A172 (cell line): ENCODE measurements at places on chromosomes 2 and 18.

- no peak for DNase-seq
Observed at GRCh38 chr18:47246027-47246971, 5.2 kb downstream of the SKOR2 start.

DNA sequence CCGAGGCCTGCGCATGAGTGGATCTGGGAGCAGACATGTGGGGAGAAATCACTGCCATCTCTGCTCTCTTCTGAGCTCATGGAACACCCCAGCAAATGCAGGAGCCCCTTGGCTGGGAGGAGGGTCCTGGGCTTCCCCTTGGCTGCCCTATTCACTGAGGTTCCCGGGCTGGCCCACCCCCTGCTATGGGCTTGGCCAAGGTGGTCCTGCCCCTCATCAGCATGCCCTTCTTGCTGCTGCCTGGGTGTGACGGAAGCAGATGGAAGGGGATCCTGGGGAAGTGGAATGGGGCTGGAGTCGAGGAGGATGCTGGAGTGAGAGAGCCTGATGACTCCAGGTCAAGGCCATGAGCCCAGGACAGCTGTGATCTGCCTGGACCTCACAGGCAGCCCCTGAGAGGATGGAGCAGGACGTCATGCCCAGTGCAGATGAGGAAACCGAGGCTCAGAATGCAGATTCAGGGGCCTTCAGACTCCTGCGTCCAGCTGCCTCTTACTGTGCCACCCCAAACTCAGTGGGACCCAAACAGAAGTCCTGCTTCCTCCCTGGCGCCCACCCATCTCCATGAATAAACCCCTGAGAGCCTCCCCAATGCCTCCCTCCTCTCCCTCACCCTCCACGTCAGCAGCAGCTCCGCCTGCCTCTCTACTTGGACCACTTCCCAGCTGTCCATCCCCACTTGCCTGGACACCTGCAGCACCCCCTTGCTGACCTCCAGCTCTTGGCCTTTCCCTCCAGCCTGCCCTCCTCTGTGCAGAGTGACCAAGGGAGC, 4.0 kb downstream of the SNED1 start:
- no peak for DNase-seq

GRCh38 chr18:55413474-55413873, 174.5 kb downstream of the TCF4 start:
- DNase-seq, result peak; percentile 27

GRCh38 chr2:100207411-100207885, 65.1 kb upstream of the AFF3 start:
- no peak for DNase-seq

GRCh38 chr2:189095101-189095500, 84.5 kb downstream of the COL5A2 start:
- DNase-seq, result no peak

GRCh38 chr2:152165780-152166179, 9.8 kb downstream of the STAM2 start:
- DNase-seq, result no peak

DNA sequence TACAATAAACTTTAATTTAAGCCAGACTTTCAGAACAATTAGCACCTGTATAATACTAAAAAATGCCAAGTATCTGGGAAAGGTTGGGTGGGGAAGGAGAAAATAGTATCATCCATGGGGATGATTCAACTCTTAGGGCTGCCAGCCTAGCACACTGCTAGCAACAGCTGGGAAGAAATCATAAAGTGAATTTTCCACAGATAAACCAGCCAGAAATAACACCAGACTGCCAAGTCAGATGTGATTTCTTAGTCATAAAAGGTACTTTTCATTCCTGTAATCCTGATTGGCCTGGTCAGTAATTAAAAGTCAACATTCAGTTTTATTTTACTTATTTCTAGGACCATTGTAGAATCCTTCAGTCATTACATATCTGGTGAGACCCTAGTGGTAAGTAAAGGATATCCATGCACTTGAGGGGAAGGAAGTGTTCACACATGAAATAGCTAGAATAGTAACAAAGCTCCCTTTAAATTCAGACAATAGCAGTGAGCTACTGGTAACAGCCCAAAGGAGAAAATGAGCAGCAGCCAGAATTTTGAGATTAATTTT, 59.4 kb downstream of the LIMS1 start:
- peak; percentile 96 for DNase-seq

GRCh38 chr2:178345951-178346350, 105.0 kb downstream of the PRKRA start:
- no peak for DNase-seq

DNA sequence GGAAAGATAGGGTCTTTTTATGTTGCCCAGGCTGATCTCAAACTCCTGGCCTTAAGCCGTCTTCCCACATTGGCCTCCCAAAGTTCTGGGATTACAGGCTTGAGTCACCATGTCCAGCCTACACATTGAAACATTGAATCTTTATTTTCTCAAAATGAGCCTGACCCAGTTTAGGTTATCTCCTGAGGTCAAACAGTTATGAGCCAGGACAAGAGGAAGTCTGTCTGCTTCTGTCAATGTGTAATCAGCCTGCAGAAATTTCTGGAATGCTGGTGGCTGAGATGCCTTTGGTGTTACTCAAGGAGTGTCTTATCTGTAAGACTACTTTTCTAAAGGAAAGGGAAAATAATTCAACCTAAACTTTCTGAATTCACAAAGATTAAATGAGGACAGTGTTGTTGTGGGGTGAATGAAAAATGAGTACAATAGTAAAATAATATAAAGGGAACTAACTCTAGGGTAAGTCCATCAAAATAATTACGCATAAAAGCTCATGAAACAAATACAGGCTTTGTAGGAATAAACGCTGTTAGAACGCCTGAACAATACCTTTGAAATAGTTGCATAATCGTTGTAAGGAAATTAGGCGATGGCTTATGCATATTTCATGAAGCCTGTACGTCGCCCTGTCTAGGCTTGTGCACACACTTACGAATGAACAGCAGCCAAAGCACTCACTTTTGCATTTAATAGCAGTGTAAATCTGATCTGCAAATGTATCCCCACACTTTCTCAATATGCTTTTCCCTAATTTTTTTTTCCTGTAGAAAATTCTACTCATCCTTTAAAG, 260.8 kb downstream of the RDH14 start:
- peak; percentile 96 for DNase-seq

DNA sequence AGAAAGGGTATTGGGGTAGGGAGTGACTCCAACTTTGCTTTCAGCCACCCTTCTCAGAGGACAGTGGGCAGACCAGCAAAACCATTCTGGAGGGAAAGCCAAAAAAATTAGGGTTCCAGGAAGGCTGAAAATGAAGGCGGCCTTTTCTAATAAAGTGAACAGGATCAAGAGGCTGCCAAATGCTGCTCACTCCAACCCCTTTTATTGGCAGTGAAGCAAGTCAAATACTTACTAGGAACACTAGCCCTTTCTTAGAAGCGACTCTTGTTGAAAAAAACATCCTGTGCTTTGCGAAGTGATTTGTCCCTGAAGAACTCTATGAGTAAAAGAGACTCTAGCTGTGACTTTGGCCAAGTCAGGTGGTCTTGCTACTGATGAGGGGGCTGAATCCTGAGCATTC, 83.6 kb upstream of the CYP1B1 start:
- no peak for DNase-seq

GRCh38 chr2:158115202-158115767, 13.6 kb downstream of the UPP2 start:
- no peak for DNase-seq

- no peak for DNase-seq
Observed at GRCh38 chr18:57353940-57354461, 1.6 kb downstream of the ST8SIA3 start.

GRCh38 chr2:18067588-18068384, 189.3 kb downstream of the KCNS3 start:
- no peak for DNase-seq

- DNase-seq, result no peak
Observed at GRCh38 chr18:9177466-9177865, 40.9 kb downstream of the ANKRD12 start.

DNA sequence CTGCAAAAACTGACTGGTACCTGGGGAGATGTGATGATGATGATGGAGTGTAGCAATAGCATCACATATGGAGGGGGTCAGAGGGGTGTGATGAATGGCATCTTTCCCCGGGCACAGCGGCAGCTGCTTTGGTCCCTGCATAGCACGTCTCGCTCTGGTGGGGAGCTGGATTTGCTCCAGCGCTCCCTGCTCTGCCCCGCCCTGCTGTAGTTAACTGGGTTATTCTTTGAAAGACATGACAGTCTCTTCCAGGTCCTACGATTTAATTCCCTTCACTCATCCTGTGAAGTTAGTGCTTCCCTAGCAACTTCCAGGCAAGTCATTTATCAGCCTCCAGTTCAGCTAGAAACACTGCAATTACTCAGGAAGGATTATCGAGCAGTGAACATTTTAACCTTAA, 463.1 kb downstream of the TSN start:
- DNase-seq, result no peak

DNA sequence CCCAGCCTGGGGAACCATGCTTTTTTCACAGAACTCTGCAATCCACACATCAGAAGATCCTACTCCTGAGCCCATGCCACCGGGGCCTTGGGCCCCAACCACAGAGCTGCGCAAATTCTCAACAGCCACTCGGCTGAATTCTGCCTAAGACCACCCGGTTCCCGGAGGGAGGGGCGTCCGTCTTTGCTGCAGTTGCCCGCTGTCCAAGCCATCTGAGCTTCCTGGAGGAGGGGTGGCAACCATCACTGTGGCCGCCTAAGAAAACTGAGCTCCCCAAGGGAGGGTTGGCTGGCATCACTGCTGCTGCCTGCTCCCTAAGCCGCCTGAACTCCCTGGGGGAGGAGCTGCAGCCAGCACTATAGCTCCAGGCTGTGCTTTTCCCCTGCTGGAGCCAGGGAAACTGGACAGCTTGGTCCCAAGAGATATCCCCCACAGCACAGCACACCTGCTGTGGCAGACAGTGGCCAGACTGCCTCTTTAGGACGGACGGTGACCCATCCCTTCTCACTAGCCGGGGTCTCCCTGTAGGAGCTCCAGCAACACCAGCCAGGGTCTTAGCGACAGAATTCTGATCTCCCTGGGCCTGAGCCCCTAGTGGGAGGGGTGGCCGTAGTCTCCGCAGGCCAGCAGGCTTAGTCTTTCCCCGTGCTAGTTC, 1411.6 kb upstream of the CDH2 start:
- no peak for DNase-seq

- no peak for DNase-seq
Observed at GRCh38 chr2:170836027-170836426, 19.3 kb downstream of the GAD1 start.

DNA sequence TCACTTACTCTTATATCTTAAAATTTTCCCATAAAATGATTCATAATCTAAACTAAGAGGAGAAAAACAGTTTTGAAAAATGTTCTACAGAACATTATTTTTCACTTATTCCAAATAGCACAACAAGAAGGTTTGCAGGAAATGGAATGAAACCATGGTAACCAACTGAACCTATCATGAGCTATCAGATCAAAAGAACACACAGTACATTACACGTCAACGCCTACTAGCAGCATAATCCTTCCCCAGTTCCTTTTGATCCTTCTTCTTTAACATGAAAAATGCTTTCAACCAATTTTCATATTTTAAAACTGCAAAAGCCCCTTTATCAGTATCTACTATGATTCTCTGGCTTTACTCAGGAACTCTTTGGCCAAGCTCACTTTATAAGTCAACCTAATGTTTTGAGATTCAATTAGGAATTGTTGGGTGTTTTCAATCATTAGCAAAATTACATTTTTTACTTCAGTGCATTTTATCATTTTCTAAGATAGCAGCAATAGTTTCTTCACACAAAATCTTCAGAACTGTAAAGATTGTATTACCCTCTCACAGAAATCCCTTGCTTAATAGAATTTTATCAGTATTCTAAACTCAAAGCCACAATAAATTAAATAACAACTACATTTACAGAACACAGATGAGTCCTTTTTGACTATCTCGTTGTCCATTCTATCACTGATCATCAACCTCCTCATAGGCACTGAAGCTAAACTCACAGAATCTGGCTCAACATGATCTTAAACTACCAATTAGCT, 102.5 kb downstream of the CHN1 start:
- no peak for DNase-seq

DNA sequence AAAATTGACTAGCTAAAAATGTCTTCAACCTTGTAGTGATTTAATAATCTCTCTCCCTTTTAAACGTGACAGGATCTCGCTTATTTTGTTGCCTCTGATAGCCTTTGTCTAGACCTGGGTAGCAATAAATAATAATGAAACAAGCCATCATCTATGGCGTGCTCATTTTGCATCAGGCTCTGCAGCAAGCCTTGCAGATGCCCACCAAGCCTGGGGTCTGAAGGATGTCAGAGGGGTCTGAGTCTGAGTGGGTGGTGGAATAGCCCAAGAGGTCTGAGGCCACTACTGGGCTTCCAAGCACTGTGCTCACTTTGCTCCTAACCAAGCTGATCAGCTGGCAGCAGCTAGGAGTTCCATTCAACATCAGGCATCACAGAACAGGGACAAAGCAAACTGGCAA, 109.4 kb downstream of the GYPC start:
- DNase-seq, result no peak

DNA sequence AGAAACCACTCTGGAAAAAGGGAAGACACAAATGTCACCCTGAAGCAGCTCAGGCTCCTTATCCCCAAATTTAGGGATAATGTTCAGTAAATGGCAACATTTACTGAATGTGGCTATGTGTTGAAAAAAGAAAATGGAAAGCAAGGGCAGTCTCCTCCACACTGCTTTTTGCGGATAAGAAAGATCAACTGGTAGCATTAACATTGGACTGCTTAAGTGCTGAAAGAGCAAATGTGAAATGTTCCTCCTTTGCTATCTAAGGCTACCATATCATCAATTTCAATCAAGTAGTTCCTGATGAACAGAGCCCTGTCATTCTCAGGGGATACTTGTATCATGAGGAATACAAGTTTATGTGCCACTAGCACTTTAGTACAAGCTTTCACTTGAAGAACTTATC, 12.5 kb downstream of the FBXO11 start:
- DNase-seq, result no peak

DNA sequence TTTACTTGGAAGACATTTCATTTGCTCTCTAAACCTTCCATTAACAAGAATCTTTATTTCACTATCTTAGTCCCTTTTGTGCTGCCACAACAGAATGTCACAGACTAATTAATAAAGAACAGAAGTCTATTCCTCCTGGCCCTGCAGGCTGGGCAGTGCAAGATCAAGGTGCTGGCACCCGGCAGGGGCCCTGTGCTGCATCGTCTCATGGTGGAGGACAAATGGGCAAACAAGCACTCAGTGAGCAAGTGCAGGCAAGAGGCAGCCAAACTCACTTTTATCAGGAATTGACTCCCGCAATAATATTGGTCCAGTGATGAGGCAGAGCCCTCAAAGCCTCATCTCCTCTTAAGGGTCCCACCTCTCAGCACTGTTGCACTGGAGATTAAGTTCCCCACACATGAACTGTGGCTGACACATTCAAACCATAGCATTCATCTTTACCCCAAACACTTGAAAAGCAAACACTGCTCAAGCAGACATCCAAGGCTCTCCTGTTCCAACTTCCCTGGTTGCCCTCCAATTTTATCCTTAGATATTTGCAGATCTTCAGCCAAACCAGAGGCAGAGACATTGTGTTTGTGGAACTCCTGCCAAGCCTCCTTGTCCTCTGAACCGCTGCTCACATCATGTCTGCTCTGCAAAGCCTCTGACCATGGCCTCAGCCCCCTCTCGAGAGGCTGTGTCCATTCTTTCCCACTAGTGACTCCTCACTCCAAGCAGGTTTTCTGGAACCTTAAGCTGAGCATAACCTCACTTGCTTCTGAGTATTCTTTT, 404.4 kb upstream of the SOX11 start:
- no peak for DNase-seq
